ENCODE measurements at places on chromosomes 13 and 19.

GRCh38 chr19:40090241-40091204 lies at the start of gene ZNF780A:
Gene ZNF780A (minus strand): TSS chr19:40090943. CDS start chr19:40084753, 6,190 bp downstream.
- peak; percentile 70 for DNase-seq

DNA sequence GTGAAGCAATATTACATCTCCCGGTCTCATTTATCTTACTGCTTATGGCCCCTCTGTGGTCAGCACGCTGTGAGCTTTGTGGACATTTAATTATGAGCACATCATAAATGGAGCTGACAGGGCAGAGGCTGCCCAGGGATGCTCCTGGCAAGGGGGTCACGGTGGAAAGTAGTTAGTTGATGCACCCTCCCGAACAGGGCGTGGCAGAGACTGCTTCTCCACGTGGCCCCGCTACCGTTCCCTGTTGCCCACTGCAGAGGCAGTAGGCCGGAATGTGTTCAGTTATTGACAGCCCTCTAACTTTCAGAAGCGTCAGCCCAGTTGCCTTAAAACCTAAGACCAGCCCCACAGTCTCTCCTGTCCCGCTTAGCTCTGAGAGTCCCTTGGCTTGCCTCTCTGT lies 180.3 kb upstream of the ZNF507 start:
- no peak for DNase-seq

DNA sequence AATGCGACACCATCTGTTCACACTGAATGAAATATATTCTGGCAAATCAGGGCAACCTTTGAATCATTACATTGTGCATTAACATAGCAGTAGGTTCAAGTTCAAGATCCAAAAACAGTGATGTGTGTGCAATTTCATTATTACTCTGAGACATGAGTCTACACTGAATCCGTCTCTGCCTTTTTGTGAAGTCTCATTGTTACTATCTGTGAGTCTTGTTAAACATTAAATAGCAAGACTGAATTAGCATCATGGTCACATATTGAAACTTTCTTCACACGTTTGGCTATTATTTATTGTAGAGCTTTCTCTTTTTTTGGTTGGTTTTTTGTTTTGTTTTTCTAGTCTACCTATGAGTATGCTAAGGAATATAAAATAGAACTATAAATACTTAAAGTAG lies 117.1 kb upstream of the SLITRK5 start:
- DNase-seq: no peak

GRCh38 chr13:97471711-97472110 lies 37.7 kb downstream of the RAP2A start:
- DNase-seq: no peak

GRCh38 chr13:106573284-106573846 lies 5.4 kb upstream of the ARGLU1 start:
- no peak for DNase-seq

DNA sequence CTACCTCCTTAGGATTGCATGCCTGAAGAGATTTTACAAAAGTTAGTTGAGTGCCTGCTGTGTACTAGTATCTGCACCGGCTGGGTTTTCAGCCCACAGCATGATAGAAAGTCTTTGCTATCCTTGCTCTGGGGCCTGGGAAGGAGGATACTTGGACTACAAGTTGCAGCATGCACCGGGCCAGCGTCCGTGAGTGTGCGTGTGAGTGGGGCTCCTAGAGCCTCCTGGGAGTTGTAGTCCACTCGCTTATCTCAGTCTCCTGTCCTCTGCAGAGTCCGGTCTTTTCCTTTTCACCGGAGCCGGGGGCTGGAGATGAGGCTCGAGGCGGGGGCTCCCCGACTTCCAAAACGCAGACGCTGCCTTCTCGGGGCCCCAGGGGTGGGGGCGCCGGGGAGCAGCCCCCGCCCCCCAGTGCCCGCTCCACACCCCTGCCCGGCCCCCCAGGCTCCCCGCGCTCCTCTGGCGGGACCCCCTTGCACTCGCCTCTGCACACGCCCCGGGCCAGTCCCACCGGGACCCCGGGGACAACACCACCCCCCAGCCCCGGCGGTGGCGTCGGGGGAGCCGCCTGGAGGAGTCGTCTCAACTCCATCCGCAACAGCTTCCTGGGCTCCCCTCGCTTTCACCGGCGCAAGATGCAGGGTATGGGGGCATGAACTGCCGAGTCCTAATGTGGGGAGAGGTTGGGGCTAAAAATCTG lies 20.6 kb downstream of the BRSK1 start:
- peak; percentile 19 for DNase-seq

DNA sequence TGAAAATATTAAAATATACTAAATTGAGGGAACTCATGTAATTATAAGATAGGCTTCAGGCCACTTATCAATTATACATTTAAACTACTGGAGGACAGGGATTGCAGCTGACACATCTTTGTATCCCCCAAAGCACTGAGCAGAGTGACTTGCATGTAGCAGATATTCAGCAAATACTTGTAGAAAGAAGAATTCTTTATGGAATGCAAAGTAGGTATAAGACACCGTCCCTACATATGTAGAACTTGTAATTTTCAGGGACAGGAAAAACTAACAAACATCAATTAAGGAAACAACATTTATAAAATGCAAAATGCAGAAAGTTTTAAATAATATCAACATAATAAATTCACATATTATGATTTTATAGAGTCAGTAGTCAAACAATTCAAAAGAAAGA lies 719.2 kb downstream of the OLFM4 start:
- DNase-seq: no peak

- no peak for DNase-seq
Observed at GRCh38 chr19:38452430-38453366, 19.2 kb downstream of the RYR1 start.

- peak; percentile 85 for DNase-seq
Observed at GRCh38 chr13:110319774-110320509, 12.9 kb downstream of the COL4A2 start.

GRCh38 chr13:32201809-32202208 lies 113.4 kb downstream of the ZAR1L start:
- no peak for DNase-seq

DNA sequence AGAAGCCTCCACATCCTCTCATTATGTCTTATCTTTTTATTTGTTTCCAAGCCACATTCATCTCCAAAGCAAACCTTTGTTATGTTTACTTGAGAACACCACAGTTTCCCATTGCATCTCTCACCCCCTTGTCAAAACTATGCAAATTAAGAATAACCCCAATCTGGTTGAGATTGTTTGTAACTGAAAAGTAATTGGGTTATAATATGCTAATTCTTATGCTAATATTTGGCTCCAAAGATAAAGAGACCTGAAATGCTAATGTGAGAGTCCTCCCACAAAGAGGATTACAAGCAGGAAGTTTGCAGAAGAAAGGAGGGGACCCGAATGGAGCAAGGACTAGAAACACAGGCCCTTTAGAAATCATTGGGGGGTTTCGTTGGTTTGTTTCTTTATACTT lies 92.9 kb upstream of the UBL3 start:
- no peak for DNase-seq

DNA sequence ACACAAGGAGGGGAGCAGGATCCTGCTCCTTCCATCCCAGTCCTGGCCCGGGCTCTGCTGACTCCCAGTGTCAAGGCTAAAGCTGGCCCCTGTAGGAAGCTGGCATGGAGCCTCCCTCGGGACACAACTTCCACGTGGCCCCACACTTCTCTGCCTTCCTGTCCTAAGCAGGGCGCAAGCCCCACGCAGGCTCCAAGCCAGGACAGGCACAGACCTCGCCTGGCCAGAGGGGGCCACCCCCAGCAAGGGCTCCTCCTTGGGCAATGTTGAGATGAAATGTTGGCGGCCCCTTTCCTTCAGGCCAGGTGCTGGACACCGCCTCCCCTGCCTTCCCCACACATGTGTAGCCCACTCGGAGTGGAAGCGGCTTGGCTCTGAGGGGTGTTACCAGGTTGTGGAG lies 66.6 kb downstream of the COL4A1 start:
- no peak for DNase-seq

- no peak for DNase-seq
Observed at GRCh38 chr13:32752997-32753606, 166.8 kb downstream of the PDS5B start.

DNA sequence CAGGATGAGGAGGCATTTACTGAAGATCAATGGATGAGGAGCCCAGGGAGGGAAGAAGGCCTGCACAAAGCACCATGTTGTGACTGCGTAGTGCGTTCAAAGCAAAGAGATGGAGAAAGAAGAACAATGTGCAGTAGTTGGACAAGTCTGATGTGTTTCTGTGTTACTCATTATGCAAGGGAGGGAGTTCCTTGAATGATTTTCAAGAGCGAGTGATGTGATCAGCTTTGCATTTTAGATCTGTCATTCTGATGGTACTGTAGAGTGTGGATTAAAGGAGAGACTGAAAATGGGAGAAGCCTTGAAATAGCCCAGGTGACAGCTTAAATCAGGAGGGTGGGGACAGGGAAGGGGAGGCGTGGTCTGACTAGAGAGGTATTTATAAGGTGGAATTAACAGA lies 9.5 kb downstream of the MYO16 start:
- no peak for DNase-seq

DNA sequence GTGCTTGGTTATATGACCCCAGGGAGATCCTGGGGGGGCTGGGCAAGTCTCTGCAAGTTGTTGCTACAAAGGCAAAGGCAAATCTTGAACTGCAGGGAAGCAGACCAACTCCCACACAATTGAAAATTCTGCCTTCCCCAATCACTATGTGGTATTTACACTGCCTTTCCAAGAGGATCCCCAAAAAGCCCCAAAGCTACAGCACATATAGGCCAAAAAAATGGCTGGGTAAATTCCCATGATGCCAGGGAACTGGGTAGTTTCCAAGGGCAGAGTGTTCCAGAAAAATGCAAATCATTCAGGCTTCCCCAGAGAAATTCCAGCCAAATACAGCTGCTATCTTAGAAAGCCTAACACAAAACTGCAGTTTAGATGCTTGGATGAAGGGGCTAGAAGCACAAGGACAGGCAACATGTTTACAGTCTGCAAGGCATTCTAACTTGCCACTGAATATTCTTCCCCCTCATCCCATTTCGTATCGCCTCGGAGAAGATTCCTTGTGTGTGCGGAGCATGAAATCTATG lies 6.2 kb downstream of the FOXO1 start:
- DNase-seq: no peak

DNA sequence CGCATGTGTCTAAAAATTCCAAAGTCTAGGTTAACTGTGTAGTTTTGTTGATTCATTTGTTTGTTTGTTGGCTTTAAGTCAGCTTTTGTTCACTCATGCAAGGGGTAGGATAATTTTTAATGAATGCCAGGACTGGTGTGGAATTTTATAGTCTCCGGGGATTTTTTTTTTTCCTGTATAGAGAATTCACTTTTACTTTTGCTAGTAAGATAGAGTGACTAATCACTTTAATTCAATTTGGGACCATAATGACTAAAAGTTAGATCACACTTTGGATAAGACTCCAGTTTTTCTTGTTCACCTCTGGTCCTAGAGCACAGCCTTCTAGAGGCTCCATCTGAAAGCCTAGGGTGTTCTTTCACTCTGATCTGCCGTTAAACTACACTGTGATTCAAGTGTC lies 1690.0 kb downstream of the PCDH9 start:
- no peak for DNase-seq

DNA sequence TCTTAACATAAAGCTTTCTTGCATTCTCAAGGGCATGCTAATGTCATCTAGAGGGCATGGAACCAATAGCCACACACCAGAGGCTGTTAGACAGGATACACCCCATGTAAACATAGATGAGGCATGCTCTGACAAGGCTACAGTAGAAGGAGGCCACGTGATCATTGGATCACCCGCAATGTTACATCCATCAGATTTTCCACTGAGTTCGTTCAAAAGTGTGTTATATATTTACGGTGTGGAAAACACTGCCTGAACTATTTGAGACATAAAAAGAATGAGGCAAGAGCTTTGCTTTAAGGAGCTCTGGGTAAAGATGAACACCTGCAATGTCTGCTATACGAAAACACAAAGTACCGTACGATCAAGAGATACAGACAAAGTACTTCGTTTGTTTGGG lies 817.5 kb upstream of the SLC10A2 start:
- no peak for DNase-seq

DNA sequence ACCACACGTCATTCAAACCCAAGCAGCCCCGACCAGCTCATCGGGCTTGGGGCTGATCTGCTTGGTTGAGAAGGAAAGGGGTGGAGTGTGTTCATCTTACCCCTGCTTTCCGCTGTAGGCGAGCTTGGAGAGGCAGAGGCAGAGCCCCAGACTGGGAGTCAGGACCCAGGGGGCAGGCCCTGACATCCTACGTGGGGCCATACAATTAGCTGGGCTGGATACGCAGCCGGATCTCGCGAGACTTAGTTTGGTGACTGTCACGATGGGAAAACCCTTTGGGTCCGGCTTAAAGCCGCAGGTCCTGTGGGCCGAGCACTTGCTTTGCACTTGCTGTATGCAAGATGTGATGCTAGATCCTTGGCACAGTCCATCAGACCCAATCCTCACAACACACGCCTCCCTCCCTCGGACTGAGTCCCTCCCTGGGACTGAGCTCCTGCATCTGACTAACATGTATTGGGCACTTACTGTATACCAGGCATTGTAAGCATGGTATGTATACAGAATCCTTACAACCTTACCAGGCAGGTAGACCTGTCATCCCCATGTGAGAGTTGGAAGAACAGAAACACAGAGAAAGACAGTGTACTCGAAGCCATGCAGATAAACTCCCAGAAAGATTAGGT lies 3.7 kb downstream of the CEACAM16 start:
- no peak for DNase-seq

DNA sequence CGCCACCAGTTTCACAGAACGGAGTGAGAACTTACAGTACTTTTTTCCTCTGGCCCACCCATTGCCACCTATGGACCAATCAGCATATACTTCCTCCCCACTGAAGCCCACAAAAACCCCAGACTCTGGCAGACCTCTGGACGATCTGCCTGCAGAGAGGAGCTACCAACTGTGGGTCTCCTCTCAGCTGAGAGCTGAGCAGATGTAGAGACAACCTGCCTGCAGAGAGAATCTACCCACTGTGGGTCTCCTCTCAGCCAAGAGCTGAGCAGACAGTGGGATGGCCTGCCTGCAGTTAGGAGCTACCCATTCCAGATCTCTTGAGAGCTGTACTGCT lies 69.7 kb downstream of the PIBF1 start:
- no peak for DNase-seq
